ENCODE measurements at places on chromosomes 2 and 18. TPM values are rescaled to one million over a fixed set of nuclear protein-coding genes. Genes with fewer than 3 reads are reported as not detected.

GRCh38 chr2:203126996-203127395 is 111.8 kb upstream of the CYP20A1 start:
- DNase-seq = no peak

- DNase-seq = no peak
Measured at GRCh38 chr2:144519597-144519933, 354 bp downstream of the ZEB2 start.

DNA sequence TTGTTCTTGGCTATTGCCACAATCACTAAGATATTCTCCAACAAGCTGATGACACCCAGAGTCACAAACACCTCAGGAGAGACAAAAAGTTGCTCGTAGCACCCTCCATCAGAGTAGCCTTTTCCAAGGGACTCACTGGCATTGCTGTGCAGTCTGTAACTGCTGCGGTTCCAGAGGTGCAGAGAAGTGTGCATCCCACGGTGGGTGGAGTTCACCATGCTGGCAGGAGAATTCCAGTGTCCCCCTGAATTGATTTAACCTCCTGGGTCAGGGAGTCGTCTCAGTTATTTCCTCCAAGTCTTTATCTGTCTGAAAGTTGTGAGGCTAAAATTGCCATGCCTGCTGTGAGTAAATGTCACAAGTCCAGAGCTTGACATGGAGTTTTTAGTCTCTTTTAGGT is 443 bp downstream of the MC4R start:
- DNase-seq = no peak

- no peak for DNase-seq
Measured at GRCh38 chr2:101223814-101224231, 28.9 kb upstream of the CNOT11 start.

Gene IL36RN
- total RNA-seq = not detected

Gene IL1F10
- total RNA-seq = not detected

Gene WNT10A
- not detected for total RNA-seq

Gene DTNB
- total RNA-seq = 27.1 TPM

Gene SNED1
- 0.11 TPM for total RNA-seq

- DNase-seq = no peak
Measured at GRCh38 chr18:45379903-45380302, 235.4 kb upstream of the SLC14A2 start.

DNA sequence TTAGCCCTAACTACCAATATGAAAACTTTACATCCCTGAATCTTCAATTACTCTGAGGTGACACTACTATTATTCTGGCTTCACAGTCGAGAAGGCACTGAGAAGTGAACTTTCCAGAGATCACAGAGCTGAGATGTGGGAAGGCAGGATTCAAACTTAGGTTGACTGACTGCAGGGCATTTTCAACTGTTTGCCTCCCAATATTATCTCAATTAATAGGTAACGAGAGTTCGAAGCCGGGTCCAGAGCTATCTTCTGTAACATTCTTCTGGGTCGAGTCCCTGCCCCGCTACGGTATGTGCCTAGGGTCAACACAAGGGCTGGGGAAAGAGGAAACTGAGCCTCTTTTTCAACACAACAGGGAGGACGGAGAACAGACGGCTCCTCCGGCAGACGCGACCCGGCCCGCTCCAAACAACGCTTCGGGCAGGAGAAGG is 740 bp downstream of the CHMP3 start:
- no peak for DNase-seq

Gene MOCOS
- total RNA-seq = 1.1 TPM

GRCh38 chr18:76455003-76455676 is 39.9 kb downstream of the ZNF516 start:
- DNase-seq = no peak

DNA sequence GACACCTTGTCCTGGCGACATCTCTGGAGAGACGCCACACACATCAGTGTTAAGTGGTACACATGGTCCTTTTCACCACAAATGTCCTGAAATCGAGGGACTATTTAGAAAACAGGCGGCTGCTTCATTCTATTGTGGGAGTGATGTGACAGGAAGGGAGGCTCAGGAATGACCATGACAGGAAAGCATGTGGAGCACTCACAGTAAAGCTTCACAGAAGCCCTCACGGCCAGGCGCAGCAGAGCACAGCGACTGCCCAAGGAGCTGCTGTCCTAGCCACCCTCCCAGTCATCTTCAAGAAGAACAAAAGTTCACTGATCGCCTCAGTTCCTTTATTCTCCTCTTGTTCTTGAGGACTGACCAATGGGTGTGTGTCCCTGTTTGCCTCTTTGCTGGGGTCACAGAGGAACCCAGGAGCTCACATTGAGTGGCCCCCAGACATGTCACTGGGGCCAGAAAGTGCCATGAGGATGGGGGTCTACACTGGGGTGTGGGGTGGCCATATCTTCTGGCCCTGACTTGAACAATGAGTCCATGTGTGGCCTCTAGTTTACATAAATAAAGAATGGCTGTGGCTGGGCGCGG is 84.6 kb upstream of the RANBP2 start:
- DNase-seq = no peak

GRCh38 chr2:36137612-36138011 is 218.0 kb upstream of the CRIM1 start:
- DNase-seq = no peak

DNA sequence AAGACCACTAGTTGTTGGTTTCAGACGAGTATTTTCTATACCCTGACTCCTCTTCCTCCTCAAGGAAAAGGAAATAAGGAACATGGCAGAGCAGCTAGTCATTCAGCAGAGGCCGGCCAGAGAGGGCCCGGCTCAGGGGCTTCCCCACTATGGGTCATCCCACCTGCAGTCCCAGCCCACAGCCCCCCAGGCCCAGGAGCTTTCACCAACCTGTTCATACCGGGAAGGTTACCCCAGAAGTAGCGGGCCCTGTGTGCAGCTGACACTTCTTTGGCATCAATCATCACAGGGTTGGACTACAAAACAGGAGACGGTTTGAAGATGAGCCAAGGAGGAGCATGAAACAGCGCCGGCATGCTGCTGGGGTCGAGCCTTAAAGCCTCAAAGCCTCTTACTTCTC is 70.5 kb upstream of the POMC start:
- no peak for DNase-seq

Gene CAPN14
- 0.04 TPM for total RNA-seq

- DNase-seq = no peak
Measured at GRCh38 chr2:105737980-105738657, 6.6 kb upstream of the NCK2 start.

DNA sequence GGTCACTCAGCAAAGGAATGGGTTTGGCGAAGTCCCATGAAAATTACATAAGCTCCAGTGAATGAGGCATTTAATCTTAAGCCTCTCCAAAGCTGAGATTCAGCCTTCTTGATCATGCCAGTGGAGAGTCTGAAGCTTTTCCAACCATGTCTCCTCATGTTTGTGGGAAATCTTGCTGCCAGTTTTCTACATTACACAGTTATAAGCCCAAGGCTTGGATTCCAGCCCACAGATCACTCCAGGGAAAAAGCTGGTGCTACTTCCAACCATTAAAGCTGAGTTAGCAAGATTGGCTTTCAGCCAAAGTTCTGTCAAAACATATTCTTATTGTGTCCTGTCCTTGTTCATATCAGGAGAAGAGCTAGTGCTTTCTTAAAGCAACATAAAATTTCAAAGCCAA is 293.8 kb downstream of the LRRTM4 start:
- DNase-seq = no peak

Gene EHBP1
- 51.5 TPM for total RNA-seq

Gene MCEE
- total RNA-seq = 8.0 TPM

DNA sequence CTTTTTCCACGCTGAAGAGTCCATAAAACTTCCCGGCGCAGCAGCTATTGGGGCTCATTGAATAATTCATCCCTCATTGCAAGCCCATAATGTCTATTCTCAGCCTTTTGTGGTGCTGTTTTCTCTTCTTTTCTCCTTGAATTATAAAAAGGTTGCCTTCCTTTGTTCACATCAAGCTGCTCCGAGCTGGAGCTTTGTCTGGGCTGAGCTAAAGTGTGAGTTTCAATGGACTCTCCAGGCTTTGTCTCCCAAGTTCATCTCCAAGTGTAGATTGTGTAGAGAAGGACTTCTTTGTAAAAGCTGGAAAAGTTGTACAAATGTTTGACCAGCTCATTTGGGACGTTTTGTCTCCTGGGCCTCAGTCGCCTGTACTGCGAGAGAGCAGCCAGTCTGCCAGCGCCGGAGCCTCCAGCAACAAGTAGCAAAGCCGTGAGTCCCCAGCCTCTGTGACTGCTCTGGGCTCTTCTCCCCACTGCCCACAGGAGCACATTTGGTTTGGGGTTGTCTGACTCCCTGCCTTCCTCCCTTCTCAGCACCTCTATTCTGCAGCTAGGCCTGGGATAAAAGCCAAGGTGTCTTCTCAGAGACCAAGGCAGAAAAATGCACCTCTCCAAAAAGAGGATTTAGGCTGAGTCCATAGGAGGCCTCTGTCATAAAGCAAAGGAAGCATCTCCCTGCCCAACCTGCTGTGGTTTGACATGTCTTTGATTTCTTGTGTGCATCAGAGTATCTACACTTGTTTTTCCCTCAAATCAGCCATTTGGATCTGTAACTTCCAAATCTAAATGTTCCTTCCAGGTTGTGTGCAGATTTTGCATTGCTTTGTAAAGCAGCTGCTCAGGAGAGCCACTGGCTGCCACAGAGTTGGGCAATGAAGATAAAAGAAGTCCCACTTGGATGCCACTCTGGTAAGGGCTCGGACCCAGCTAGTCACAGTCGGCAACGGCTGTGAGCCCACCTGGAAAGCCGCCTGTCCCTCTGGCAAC is 6.4 kb downstream of the PAX3 start:
- DNase-seq = peak; percentile 49

- no peak for DNase-seq
Measured at GRCh38 chr2:158297120-158297519, 159.4 kb downstream of the CCDC148 start.

DNA sequence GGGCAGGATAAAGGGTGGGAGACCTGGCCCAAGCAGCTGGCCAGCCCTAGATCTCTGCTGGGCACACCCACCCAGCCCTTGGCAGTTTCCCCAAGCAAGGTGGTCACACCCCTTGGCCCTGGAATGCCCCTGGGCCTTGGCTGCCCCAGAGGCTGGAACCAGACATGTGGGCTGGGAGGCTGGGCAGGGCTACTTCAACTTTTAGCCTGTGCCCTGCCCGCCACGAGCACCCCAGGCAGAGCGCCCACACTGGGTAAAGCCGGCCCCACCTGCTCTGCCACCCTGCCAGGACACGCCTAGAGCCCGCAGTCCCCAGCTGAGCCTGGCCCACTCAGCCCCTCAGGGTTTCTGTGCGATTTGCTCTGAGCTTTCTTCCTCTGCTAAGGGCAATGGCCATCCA is 119.7 kb upstream of the SMAD2 start:
- no peak for DNase-seq

- no peak for DNase-seq
Measured at GRCh38 chr18:77263466-77263763, 13.8 kb downstream of the GALR1 start.

Gene RASGRP3
- total RNA-seq = not detected

DNA sequence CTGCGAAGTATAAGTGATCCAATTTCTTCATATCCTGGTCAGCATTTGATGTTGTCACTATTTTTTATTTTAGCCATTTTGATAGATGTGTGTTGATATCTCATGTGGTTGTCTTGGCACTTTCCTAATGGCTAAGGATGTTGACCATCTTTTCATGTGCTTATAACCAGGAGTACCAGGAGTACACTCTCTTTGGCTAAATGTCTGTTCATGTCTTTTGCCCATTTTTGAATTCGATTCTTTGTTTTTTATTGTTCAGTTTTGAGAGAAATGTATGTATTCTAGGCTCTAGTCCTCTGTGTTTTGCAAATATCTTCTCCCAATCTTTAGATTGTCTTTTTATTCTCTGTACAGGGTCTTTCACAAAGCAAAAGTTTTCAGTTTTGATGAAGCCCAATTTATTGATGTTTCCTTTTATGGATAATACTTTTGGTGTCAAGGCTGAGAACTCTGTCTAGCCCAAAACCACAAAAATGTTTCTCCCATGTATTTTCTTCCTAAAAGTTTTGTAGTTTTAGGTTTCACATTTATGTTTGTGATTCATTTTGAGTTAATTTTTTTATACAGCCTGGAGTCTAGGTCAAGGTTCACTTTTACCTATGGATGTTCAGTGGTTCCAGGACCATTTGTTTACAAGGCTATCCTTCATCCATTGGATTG is 65.4 kb downstream of the SDC1 start:
- DNase-seq = no peak

GRCh38 chr2:176592216-176592615 is 323.0 kb downstream of the MTX2 start:
- DNase-seq = no peak

DNA sequence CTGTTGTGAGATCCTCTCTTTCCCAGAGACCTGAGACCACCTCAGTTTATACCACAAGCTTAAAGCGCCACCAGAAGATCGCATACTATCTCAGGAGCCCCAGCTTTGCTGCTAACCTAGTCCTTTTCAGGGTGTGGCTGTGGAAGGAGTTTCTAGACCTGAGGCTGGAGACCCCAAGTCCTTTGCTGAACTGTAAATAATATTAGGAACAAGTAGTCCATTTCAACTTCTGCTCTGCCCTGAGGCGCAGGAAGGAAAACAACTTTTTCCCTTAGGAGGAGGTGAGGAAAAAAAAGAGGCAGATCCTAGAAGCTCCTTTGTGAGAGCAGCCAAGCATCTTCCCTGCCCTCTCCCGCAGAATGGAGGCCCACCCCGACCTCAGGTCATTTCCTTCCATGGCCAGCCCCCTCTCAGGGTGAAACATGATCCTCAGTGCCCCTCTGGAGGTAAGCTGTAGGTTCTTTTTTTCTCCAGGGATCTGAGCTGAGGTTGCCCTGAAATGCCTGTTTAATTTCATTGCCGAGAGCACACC is 122.8 kb upstream of the LGALSL start:
- peak; percentile 74 for DNase-seq

DNA sequence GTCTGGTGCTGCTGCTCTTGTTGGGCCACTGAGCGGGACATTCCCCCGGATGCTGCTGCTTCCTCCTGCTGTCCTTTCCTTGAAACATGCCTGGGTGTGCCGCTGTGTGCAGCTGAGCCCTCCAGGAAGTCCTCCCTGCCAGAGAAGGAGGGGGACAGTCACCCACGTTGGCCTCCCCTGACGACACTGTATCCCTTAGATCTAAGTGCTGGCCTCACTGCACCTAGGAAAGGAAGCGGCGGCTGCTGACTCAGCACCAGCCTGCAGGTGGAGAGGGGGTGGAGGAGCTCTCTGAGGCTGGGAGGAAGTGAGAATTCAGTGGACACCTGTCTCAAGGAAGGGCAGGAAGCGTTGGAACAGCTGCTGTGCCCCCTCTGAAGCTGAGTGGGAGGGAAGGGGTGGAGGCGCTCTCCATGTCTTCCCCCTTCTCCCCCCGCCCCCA is 239.8 kb downstream of the HAUS1 start:
- DNase-seq = no peak
